Left cardiac atrium (tissue), 4 donors: ENCODE measurements at places on chromosomes 6 and 20.
A peak's percentile ranks its signal among the peaks of the same experiment; 100 is the strongest.

DNA sequence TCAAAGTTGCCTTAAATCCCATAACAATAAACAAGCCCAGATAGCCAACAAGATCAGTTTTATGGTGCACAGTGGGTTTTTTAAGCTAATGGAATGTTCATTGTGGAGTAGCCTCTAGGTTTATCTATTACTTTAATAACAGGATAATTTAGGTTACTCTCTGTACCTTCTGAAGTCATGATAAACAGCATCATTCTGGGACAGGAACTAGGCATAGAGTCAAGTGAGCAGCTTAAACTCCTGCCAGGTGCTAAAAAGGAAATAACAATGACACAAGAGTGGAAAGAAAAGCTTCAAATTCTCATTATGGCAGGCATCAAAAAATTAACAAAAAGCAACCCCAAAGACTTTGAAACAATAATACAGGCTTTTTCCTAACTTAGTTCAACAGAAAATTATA is 228.8 kb downstream of the HACE1 start:
- DNase-seq: no peak

- DNase-seq: no peak
Measured at GRCh38 chr6:128712898-128713297, 170.0 kb upstream of the LAMA2 start.

DNA sequence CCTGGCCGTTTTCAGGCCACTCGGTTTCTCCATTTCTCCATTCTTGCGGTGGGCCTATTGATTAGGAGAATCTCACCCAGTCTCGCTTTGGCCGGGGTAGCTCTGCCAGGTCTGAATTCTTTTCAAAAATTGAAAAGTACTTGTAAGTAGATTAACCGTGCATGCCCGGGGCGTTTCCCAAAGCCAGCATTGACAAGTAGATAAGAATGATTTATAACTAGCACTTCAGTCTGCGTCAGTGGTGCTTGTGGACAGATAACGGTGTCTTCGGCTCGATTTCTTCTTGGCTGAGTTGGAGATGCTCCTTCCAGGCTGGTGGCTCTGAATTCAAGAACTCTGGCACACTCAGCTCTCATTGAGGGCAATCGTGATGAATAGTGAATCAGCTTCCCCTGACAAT is 29.0 kb downstream of the SLC24A3 start:
- DNase-seq: no peak

GRCh38 chr20:57522380-57523140 is 2.4 kb downstream of the CTCFL start:
- DNase-seq: no peak

- DNase-seq: no peak
Measured at GRCh38 chr6:133359760-133360159, 118.6 kb downstream of the EYA4 start.

- DNase-seq: no peak
Measured at GRCh38 chr6:34095741-34096140, 50.1 kb downstream of the GRM4 start.

GRCh38 chr6:163533443-163533842 is 118.9 kb downstream of the QKI start:
- no peak for DNase-seq

DNA sequence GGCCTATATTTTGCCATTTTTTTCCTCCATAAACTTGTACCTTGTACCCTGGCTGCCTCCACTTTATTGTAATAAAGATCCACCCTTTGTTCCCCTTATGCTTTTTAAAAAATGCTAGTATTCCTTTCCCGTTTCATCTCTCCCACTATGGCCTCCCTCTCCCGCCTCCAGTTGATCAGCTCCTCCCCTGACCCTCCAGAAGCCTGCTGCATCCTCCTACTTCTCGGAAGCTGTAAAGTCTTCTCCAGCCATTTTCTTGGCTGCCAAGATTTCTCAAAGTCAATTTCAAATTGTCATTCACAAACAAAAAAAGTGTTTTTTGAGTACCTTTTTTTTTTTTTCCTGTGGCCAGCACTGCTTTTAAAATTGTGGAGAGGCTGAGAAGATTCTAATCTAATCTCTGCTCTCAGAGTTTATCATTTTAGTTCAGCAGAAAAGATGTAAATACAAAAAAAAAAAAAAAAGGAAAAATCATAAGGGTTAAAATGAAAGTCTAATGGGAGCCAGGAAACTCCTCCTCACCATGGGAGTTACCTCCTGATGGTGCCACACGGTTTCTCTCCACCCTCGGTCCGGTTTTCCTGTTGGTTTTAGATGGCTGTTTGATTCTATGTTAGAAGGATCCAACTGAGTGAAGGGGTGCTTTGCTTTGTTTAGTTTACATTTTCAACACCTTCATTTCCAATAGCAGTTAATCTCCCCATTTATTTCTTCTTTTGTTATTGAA is 103.0 kb upstream of the KCNK16 start:
- peak; percentile 30 for DNase-seq

DNA sequence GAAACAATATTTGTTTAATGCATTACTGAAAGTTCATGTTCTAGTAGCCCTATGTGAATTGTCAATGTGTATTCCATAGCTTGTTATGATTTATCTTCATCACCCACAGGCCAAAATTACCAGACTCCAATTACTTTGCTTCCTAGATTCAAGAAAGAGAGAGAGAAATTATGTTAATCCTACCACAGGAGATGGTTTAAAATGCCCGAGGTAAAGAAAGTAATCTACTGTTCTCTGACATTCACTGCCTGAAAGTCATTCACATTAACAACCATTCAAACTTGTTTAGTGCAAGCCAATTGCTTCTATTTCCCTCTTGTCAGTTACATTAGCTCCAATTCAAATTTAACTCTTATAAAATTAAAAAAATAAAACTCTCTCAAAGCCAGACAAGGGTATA is 260.4 kb upstream of the THEMIS start:
- no peak for DNase-seq

DNA sequence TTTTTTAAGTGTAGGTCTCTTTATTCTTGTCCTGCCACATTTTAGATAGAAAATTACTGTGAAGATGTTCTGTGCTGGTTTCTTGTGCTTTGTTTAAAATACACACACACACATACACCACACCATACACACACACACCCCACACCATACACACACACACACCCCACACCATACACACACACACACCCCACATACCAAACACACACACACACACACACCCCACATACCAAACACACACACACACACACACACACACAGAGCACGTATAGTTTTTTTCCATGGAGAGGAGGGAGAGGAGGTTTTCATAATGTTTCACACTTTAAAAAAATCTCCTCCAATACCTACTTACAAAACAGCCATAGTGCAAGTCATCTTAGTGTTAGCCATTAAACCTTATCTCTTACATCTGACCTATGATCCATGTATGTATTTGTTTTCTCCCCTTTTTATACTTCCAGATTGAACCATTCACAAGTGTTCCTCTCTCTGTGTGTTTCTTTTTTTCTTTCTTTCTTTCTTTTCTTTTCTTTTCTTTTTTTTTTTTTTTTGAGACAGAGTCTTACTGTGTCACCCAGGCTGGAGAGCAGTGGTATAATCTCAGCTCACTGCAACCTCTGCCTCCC is 19.7 kb upstream of the CITED2 start:
- no peak for DNase-seq

- DNase-seq: no peak
Measured at GRCh38 chr6:34018961-34019606, 126.8 kb downstream of the GRM4 start.

GRCh38 chr6:33251395-33252012 is 20.2 kb downstream of the VPS52 start:
- no peak for DNase-seq

GRCh38 chr20:24966317-24967012 is 17.4 kb downstream of the CST7 start:
- no peak for DNase-seq

- DNase-seq: no peak
Measured at GRCh38 chr6:2978923-2979322, 7.6 kb upstream of the SERPINB6 start.

DNA sequence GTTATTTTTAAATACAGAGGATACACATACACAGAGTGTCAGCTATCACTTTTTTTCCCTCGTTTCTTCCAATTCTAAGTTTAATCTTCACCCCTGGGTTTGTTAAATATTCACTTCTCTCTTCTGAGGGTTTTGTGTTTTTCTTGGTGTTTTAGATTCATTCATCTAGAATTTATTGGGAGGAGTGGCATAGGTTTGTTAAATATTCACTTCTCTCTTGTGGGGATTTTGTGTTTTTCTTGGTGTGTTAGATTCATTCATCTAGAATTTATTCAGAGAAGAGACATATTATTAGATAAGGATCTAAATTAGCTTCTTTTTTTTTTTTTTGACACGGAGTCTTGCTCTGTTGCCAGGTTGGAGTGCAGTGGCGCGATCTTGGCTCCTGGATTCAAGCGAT is 3.9 kb downstream of the GTF2H5 start:
- DNase-seq: no peak

DNA sequence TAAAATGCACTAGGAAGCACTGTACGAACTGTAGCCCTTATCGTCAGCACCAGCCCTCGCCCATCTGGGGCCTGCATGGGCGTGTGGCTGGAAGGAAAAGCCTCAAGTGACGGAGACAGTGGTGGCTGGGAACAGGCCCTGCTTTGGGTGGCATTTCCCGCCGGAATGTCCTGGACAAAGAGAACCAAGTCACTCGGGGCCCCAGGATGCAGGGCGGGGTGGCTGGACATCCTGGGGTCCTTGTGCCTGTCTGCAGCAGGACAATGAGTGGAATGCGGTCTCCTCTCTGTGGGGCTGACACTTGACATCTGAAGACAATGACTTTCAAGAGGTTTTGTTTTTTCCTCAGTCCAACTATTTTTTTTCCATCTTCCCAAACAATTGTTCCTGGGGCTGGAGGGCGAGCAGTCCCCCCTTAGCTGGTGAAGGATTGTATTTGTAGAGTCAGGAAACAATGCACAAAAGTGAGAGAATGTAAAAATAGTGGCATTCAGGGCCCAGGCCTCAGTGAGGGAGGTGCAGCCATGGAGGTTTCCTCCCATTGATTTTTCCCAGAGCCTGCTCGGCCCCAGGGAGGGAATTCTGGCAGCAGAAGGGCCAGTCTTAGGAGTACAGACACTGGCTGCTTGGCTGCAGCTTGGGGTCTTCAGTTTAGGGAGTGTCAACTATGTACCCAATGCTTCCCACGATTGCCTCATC is 64.4 kb downstream of the PREX1 start:
- DNase-seq: peak; percentile 47

DNA sequence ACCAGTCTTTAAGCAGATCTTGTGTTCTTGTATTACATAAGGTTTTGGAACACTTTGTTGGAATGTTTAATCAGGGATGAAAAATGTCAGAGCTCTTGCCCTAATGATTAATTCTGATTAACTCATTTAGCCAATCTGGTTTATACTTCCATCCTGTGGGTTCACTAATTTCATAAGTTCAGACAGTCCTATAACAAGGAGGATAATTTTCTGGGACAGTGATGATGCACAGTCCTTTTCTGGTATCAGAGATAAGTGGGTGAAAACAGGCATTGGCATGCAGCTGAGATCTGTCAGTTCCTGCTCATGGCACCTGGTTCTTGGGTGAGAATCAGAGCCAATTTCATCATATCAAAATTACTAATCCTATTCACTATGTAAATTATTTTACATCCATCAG is 125.0 kb upstream of the LAMA2 start:
- DNase-seq: no peak

- DNase-seq: no peak
Measured at GRCh38 chr6:5778317-5778857, 228.3 kb downstream of the NRN1 start.

- DNase-seq: no peak
Measured at GRCh38 chr6:134049176-134049575, 3.2 kb downstream of the SLC2A12 start.

DNA sequence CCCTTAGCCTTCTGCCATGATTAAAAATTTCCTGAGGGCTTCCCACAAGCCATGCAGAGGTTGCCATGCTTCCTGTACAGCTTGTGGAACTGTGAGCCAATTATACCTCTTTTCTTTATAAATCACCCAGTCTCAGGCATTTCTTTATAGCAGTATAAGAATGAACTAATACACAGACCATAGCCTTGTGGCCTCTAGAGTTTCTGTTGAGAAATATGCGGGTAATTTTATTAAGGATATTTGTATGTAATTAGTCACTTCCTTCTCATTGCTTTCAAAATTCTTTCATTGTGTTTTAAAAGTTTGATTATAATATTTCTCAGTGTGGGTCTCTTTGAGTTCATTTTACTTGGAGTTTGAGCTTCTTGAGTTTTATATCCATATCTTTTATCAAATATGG is 484.9 kb downstream of the COL12A1 start:
- DNase-seq: no peak

DNA sequence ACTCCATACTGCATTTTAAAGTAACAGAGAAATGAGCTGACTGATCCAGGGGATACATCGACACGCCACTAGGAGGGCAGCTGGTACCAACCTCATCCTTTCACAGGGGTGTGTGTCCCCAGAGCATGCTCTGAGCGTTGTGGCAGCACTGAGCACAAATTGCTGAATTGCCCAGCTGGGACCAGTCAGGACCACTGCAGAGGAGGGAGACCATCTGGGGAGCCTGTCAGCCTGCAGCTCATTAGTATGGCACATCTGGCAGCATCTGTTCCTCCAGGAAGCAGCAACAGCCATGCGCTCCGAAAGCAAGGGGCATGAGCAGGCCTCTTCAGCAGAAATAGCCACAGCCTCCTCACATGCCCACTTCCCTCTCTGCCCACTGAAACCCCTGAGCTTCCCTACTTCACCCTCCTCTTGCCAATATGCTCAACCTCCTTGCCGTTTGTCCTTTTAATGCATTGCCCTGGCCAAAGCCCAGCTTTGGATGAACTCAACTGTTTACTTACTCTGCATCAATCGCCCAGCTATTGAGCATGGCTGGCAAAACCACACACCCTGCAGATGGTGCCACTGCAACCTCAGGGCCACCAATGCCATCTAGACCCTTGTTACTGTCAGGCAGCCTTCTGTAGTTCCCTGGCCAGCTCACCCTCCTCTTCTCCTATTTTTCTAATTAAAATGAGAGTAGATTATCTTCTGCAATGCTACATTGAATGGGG is 77.6 kb upstream of the NEDD9 start:
- DNase-seq: no peak

DNA sequence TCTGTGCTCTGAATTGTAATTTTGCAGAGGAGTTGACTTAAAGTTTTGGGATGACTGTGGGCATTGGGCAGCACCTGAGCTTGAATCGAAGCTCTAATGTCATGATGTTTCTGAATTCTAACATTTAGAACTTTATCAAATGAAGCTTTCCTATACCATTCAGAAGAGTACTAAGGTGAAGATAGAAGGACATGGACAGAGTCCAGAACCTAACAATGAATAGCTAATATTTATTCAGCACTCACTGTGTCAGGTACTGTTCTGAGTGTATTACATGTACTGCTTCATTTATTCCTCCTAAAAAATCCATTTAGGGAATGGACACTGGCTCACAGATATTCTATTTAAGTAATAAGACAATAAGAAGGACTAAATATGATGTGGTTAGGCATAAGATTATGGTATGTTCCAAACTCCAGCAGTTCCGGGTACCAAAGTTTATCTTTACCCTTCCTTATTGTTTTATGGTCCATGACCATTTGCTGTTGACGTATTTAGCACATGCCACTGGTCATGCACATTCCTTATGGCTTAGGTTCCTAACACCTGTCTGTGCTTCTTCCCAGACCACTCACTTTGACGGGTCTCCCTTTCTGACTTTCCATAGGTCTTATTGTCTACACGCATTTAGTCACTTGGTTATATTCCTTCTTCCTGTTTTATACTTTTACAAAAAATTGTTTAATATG is 20.3 kb downstream of the BCKDHB start:
- DNase-seq: no peak

GRCh38 chr20:47934761-47935160 is 149.5 kb upstream of the SULF2 start:
- DNase-seq: no peak
